ENCODE measurements at places on chromosomes 2 and 18.

DNA sequence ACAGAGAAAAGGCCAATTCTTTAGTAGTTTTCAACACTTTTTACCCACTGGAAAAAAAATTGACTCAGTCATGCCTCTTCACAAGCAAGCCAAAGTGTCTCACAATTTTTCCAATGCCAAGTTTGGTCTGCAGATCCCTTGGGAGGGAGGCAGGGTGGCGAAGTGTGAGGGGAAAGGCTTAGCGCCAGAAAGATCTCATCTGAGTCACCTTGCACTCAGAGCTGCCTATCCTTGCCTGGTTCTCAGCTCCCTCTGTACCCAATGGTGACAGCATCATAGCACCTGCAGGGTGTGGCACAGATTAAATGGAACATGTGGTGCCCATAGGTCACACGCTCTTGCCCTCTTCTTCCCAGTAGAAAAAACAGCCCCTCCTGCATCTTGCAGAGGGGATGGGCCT, 55.2 kb upstream of the GYPC start:
- DNase-seq: no peak

GRCh38 chr2:96324721-96325040, 436 bp upstream of the ITPRIPL1 start:
- peak; percentile 25 for DNase-seq

DNA sequence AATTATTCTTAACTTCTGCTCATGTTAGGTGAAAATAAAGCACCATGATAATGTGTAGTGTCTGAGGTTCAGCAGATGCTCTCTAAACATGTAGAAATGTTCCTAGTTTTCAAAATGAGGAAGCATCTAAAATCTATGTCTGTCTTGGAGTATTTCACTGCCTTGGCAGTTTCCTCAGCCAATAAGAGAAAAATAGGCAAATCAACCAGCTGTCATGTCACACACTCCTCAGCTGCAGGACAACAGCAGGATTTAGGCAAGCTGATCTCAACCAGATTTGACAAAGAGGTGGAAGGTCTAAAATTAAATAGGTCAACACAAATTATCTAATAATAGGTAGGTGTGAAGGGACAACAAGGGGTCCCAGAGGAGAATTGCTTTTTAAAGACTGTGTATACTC, 164.1 kb upstream of the BOD1L2 start:
- no peak for DNase-seq

- DNase-seq: no peak
These were observed 47.5 kb upstream of the TWSG1 start for GRCh38 chr18:9287036-9287435.

DNA sequence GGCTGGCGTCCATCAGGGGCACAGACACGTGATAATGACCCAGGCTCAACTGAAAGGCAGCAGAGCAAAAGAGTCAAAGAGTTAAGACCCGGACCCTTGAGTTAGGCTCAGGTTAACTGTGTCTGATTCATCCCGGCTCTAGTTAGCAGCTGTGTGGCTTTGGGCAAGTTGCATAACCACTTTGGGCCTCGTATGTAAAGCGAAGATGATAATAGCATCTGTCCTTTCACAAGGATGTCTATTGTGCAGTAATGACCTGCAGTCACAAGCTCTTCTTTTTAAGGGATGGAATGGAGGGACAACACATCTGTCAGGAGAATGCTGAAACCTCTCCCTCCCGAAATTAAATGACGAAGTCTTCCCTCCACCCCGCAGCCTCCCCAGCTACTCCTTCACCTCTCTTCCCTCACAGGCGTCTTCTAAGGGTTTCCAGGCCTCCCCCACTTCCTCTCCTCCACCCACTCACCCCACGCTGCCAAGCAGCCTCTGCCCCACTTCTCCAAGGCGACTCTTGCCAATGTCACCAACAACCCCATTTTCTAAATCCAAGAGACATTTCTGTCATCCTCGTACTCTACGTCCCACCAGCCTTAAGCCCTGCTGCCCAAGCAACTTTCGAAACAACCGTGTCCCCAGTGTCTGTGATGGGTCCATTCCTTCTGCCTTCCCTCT, 135.1 kb upstream of the ID2 start:
- no peak for DNase-seq

- no peak for DNase-seq
These were observed 117.1 kb upstream of the PDE1A start for GRCh38 chr2:182543741-182544525.

- no peak for DNase-seq
These were observed 302.2 kb upstream of the DDX18 start for GRCh38 chr2:117512307-117512706.

DNA sequence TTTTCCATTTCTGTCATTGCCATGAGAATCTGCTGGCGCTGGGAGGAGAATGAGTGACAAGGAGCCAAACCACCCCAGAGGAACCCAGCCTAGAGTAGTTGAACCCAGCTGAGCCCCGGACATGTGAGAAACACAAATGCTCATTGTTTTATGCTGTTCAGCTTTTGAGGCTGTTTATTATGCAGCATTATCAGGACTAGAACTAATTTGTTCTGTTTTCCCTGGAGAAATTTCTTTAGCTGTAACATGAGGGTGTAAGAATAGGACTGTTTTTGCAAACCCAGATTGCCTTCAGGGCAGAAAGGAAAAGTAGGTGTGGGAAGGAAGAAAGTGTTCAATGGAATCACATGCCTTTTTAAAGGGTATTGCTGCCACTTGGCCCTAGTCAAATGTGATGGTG, 28.5 kb upstream of the DOCK10 start:
- no peak for DNase-seq

DNA sequence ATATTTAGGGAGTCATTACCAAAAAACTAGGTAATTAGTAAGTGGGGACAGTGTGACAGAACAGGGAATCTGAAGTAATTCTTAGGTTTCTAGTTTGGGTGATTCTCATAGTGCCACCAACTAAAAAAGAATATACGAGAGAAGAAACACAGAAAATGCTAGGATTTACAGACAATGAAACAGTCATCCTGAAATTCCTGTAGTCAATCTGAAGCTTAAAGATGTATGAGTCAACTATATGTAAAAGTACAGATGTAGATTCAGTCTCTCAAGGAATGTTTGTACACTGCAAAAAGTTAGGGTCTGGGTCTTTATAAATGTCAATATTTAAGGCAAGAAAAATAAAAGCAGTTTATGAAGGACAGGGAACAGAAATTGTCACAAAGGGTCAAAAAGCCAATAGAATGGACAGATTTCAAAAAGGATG, 107.0 kb downstream of the STRN start:
- DNase-seq: no peak

DNA sequence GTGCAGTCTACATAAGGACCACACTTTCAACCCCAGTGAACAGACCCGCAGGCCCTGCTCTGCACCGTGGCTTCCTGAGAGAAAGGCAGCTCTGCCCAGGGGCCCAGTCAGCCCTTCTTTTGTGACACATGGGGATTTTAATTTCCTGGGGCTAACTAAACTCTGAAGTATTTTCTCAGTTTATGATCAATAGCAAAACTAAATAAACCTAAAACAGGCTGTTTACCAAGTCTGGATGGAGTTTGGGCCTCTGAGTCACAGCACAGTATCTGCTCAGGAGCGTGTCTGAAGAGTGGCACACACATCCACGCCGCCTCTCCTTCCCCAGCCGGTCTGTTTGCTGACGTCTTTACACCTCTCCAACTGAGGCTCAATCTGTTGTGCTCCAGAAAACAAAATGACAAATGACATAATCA, 72.3 kb downstream of the LDLRAD4 start:
- DNase-seq: no peak

DNA sequence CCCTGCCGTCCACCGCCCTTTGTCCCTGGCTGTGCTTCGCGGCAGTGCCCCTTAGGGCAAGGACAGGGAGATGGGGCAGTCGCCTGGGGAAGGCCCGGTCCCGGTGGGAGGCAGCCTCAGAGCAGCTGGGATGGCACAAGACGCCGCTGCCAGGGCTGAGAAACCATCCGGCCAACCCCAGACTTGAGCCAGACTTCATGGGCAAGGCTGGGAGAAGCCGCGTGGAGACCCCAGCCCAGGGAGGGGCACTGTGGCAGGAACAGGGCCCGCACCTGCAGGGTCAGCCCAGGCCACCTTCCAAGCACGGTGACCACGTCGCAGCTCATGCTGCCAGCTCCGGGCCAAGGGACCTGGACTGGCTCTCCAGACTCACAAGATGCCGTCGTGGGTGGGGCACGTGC, 84.0 kb downstream of the NFATC1 start:
- no peak for DNase-seq

- no peak for DNase-seq
These were observed 5.3 kb downstream of the SAG start for GRCh38 chr2:233312874-233313273.

- DNase-seq: no peak
These were observed 31.0 kb upstream of the CATIP start for GRCh38 chr2:218325566-218326160.

DNA sequence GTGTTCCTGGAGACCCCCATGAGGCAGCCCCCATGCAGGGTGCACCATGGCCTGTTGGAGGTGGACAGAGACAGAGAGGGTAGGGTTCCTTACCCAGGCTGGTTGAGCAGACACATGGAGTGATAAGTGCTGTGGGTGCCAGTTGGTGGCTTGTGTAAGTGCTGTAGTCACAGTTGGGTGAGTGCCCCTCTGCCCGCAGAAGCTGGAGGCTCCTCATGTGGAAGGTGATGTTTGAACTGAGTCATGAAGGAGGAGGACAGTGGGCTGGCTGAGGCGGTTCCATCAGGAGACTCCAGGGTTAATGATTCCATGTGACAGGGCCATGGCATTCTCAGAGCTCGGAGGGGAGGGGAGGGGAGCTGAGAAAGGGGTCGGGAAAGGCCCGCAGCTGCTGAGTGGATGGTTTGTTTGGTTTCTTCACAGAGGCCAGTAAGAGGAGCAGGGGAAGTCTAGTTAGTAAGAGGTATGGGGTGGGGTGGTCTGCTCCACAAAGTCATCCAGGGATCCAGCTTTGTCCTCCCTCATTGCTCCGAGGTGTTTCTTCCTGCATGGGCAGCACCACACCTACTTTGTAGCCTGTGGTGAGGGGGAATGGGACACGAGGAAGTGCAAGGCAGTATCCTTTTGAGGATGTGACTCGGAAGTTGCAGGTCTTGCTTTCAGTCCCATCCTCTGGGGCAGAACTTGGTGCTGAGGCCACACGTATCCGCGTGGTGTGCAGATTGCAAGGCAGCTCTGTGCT, 13.6 kb downstream of the IMPA2 start:
- no peak for DNase-seq

DNA sequence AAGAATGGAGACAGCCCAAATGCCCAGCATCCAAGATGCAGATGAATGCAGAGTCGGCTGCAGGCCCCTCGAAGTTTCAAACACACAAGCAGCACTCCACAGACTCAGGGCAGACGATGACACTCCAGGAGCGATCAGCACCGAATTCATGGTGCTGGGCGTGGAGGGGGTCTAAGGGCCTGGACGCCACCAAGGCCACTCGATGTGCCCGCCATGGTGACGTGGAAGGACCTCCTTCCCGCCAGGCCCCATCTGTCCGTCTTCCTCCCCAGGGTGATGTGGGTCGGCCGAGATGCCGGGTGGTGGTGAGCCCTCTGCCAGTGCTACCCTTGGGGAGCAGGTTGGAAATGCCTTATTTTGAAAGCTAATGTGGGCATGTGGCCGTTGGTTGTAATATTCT, 9.4 kb downstream of the KIF1A start:
- DNase-seq: no peak

GRCh38 chr2:174673876-174674275, 76.3 kb upstream of the WIPF1 start:
- no peak for DNase-seq

- no peak for DNase-seq
These were observed 63.7 kb downstream of the TWIST2 start for GRCh38 chr2:238911376-238912227.

- no peak for DNase-seq
These were observed 9.3 kb upstream of the GPR35 start for GRCh38 chr2:240615820-240616547.

DNA sequence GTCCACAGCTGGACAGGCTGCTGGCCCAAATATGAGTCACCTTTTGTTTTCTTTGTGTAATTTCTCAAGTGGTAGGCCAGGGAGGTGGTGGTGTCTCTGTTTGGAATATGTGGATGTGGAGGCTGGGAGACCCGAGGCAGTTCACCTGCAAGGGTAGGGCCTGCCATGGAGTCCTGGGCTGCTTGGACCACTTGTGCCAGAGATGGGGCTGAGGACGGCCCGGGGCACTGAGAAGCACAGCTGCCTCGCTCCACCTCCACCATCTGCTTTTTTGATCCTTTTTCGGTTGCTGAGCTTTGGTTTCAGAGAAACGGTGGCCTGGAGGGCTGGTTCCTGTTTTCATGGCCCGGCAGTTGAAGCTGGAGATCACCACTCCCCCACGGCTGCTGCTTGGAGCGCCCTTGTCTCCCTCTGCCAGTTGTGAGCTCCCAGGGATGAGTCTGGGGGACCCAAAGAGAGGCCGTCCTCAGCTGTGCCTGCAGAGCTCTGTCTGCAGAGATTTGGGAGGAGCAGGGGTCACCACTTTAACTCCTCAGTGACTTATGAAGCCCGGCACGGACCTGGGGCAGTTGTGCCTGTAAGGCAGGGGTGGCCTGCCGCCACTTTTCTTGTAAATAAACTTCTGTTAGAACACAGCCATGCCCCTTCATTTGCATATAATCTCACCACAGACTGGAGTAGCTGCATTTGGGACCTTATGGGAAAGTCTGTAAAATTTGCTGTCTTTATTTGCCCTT, 67.6 kb upstream of the MCFD2 start:
- no peak for DNase-seq

- DNase-seq: no peak
These were observed 26.0 kb downstream of the SATB2 start for GRCh38 chr2:199431746-199432213.

- DNase-seq: no peak
These were observed 76.0 kb upstream of the CTDP1 start for GRCh38 chr18:79603321-79604204.

DNA sequence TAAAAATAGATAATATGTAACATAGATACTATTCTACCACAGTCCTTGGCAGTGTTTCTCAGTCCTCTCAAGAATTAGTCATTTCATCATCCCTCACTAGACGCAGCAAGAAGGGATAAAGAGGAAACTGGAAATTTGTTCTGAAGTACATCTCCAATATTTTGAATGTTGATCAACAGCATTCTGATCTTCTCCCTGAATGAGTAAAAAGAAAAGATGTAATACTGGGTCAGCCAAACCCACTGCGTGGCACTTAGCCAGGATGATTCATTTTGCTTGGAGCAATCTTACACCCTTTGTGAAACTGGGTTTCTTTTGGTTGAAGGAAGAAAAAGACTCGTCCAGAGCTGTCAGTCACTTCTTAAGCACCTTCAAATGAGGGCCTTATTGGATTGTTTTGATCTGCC, 54.1 kb downstream of the TAF1B start:
- DNase-seq: no peak
